ENCODE measurements at places on chromosomes 2 and 18.

DNA sequence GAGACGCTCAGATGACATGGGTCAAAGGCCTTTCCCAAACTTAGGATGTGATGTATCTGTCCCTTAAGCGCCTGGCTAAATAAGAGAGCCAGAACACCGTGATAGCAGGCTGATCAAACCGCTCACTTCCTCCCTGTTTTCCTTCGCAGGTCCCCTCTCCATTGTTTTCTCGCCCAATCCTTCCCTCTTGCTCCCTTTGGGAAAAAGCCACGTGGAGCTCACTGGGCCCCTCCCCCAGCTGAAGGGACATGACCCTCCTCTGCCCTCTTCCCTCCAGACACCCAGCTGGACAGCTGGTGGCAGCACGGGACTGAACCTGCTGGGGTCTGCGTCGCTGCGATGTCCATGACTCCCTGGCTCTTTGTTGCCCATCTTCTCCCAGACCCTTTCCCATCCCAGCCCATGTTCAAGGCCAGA, 201.7 kb downstream of the TNS1 start:
- no peak for DNase-seq

DNA sequence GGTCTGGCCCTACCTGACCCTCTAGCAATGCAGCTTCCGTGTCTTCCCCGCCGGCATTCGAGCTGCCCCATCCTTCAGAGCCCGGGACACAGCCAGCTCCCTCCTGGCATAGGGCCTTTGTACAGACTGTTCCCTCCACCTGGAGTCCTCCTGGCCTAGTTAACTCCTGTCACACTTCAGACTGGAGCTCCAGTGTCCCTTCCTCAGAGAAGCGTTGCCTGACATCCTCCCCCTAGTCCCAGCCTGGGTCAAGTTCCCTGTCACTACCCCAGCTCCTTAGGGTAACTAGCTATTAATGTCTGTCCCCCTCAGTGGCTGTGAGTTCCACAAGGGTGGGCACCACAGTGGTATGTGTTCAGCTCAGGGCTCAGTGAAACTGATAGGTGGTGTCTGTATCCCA, 45.5 kb upstream of the LOXHD1 start:
- no peak for DNase-seq

DNA sequence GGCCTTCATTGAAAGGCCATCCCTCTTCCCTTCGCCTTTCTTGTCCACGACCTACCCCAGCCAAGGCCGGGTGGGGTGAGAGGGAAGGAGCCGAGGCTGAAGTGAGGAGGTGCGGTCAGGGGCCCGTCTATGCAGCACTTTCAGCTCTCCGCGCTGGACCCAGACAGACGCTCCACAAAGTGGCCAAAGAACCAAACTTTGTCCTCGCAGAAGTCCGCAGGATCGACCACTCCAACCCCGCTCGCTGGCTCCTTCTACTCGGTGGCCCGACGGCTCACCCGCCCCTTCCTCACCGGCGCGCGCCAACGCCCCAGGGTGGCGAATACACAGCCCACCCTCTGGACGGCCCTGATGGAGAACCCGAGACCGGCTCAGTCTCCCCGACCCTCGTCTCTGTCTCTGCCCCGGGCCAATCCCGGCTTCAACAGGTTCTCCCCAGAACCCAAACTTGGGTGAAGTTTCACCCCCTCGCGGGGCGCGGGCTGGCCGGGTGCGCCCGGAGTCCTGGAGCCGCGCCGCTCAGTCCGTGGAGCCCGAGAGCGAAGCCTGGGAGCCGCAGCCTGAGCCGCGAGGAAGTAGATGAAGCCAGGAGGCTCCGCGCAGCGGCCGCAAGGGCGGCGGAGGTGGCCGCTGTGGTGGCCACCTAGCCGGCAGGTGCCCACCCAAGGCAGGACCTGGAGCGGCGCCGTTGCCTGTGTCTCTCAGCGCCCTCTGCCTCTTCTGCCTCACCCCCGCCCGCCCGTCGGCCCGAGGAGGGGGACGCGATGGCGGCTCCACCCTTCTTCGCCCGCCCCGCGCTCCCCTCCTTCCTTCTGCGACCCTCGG, 26.7 kb upstream of the ALPP start:
- no peak for DNase-seq

GRCh38 chr2:241482126-241482955, 26.0 kb downstream of the STK25 start:
- no peak for DNase-seq

- no peak for DNase-seq
These were observed 21.6 kb downstream of the GPD2 start for GRCh38 chr2:156457523-156458517.

DNA sequence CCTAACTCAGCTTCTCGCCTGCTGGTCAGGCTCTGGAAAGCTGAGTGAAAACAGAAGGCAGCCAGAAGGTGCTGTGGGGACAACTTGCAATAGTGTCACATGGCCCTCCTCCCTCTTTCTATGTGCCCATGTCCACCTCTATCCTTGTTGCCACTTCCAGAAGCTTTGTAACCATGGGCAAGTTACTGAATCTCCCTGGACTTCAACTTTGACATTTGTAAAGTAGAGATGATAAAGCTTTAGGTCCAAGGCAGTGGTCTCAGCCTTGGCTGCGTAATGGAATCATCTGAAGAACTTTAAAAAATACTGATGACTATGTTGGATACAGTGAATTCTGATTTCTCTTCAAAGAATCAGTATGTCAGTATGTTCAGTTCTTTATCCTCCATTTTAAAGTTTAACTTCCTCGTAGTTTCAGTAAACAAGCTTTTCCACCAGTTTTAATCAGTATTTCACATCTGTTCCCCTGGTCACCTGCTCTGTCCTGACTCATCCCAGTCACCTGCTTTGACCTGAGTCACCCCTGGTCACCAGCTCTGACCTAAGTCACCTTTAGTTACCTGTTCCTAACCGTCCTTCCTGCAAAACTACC, 245.2 kb upstream of the STON1 start:
- peak; percentile 57 for DNase-seq
